Suprapubic skin (tissue), 4 donors: ENCODE measurements at places on chromosomes 13 and 19. TPM values are rescaled to one million over a fixed set of nuclear protein-coding genes. Genes with fewer than 3 reads are reported as not detected.

The SIGLEC5 gene
- total RNA-seq: not detected

The SHC2 gene
- total RNA-seq: 16.3 TPM

The HIF3A gene
- total RNA-seq: 8.4 TPM

The TUBB4A gene
- 2.1 TPM for total RNA-seq

The ZNF506 gene
- total RNA-seq: 47.8 TPM

The CCNE1 gene
- 2.5 TPM for total RNA-seq

The CYP2A7 gene
- total RNA-seq: not detected

The HDGFL2 gene
- total RNA-seq: 23.0 TPM

The PSG7 gene
- total RNA-seq: not detected

The ETV2 gene
- total RNA-seq: 1.0 TPM

The APOE gene
- 576 TPM for total RNA-seq

The MBD3L3 gene
- not detected for total RNA-seq

The ZNF823 gene
- total RNA-seq: 10.5 TPM

The ZNF878 gene
- total RNA-seq: 1.1 TPM

The LILRB1 gene
- not detected for total RNA-seq

The TMEM145 gene
- 4.2 TPM for total RNA-seq

The APOC1 gene
- 38.6 TPM for total RNA-seq

The CFAP97D2 gene
- total RNA-seq: not detected

The MAP4K1 gene
- 0.68 TPM for total RNA-seq

The KLHL1 gene
- not detected for total RNA-seq

The ZNF497 gene
- 2.5 TPM for total RNA-seq

The FFAR3 gene
- total RNA-seq: not detected
